ENCODE measurements at places on chromosomes 6 and 20. TPM values are rescaled to one million over a fixed set of nuclear protein-coding genes. Genes with fewer than 3 reads are reported as not detected.

Gene UST
- 35.1 TPM for total RNA-seq

Gene SLC16A10
- 5.1 TPM for total RNA-seq

Gene MEI4
- 0.38 TPM for total RNA-seq

Gene PRL
- not detected for total RNA-seq

Gene KHDC1L
- 0.28 TPM for total RNA-seq

Gene ASIP
- total RNA-seq: not detected

Gene B3GAT2
- total RNA-seq: 0.18 TPM

Gene MICA
- 12.0 TPM for total RNA-seq

Gene BTN1A1
- not detected for total RNA-seq

Gene ATP6V1G2
- total RNA-seq: 3.5 TPM

Gene RBM24
- total RNA-seq: 2.3 TPM

Gene COL9A1
- total RNA-seq: 4.7 TPM

Gene PNPLA1
- total RNA-seq: not detected

Gene SFTA2
- total RNA-seq: not detected

Gene GSTA2
- total RNA-seq: not detected

Gene FAM217A
- not detected for total RNA-seq

Gene NMBR
- total RNA-seq: not detected

Gene PCK1
- not detected for total RNA-seq

Gene OTOR
- total RNA-seq: not detected

Gene PRSS35
- 1.6 TPM for total RNA-seq

Gene TMEM30A
- 33.0 TPM for total RNA-seq

Gene COQ3
- 10.1 TPM for total RNA-seq

Gene GRIK2
- 0.76 TPM for total RNA-seq

Gene GGTLC1
- total RNA-seq: not detected

Gene MYBL2
- total RNA-seq: 76.2 TPM

Gene CDH4
- 3.9 TPM for total RNA-seq

Gene MAS1
- total RNA-seq: under 0.01 TPM

Gene SCRT2
- 0.03 TPM for total RNA-seq

Gene MUCL3
- not detected for total RNA-seq

Gene SIRPB1
- not detected for total RNA-seq

Gene CLVS2
- total RNA-seq: 0.94 TPM

Gene TREM1
- not detected for total RNA-seq

Gene MOXD1
- total RNA-seq: 0.69 TPM

Gene NFATC2
- 0.28 TPM for total RNA-seq

Gene SNAP25
- 0.62 TPM for total RNA-seq

Gene BPIFB4
- not detected for total RNA-seq

Gene PROKR2
- 0.74 TPM for total RNA-seq

Gene GPLD1
- total RNA-seq: 2.5 TPM

Gene CYP39A1
- not detected for total RNA-seq

Gene TSHZ2
- 0.07 TPM for total RNA-seq

Gene SIM1
- total RNA-seq: not detected

Gene TINAG
- not detected for total RNA-seq

Gene ALDH5A1
- total RNA-seq: 1.5 TPM

Gene MMP24
- 14.8 TPM for total RNA-seq

Gene TFAP2C
- 38.4 TPM for total RNA-seq

Gene DDO
- total RNA-seq: not detected

Gene SUMO4
- 0.87 TPM for total RNA-seq

Gene EXOC2
- total RNA-seq: 41.4 TPM

Gene UNC93A
- total RNA-seq: 2.0 TPM

Gene MATN4
- total RNA-seq: 0.67 TPM

Gene PMEPA1
- total RNA-seq: 25.1 TPM

Gene HEBP2
- 48.1 TPM for total RNA-seq

Gene EEF1A2
- total RNA-seq: 30.7 TPM

Gene PSORS1C2
- total RNA-seq: 0.07 TPM

Gene NKAIN2
- total RNA-seq: 1.8 TPM

Gene MYL9
- 25.0 TPM for total RNA-seq

Gene C6orf141
- 8.7 TPM for total RNA-seq
